CD4-positive, alpha-beta T cell treated with Interleukin-6 at 100 ng/mL for 8 hours (primary cell): ENCODE measurements at places on chromosomes 5 and 9.

GRCh38 chr9:72474676-72475075, 46.7 kb upstream of the TMC1 start:
- no peak for DNase-seq

- peak; percentile 39 for DNase-seq
These were observed 46.3 kb upstream of the GGTA1 start for GRCh38 chr9:121545875-121546423.

DNA sequence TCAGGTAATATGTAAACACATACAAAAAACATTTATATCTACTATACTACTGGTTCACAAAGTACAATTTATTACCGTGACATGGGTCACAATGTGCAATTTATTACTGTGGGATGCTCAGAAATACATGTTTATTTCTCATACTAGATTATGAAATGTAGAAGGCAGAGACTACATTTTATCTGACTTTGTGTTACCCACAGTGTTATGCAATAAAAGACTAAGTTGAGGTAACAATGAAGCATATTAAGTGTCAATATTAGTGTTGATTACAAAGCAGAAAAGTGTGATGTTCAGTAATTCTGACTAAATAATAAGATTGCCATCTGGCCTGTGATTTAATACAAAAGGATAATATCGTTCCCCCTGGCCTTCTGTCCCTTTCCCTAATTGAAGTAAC, 42.4 kb downstream of the CPLANE1 start:
- DNase-seq = no peak

GRCh38 chr5:122371511-122372151, 59.6 kb downstream of the SNCAIP start:
- no peak for DNase-seq

DNA sequence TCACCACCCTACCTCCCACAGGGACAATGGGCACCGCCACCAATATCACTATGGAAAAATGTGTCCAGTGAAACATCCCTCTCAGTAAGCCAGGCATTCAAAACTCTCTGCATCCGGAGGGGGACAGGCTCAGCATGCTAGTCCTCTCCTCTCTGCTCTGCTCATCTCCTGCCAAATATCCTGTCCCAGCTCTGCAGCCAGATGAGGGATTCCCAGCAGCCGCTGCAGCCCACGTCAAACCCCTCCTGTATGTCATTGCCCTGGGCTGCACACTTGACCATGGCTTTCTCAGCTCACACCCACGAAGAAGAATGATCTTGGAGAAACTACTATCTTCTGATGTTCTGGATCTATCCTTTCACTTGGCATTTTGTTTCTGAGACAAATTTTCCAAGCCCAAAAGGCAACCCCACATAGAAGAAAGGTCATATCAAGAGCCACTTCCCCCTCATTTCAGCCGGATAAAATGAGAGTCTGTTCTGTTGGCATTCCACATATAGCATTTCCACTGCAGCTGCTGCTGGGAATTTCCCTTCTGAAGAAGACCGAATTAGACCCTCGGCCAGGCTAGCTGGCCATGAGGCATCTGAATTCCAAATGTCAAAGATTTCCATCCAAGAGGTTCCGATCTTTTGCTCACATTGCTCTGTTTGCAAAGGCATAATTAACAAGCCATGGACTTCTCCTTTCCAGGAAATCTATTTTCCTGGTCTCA, 338.0 kb downstream of the ACTL7B start:
- DNase-seq = no peak

DNA sequence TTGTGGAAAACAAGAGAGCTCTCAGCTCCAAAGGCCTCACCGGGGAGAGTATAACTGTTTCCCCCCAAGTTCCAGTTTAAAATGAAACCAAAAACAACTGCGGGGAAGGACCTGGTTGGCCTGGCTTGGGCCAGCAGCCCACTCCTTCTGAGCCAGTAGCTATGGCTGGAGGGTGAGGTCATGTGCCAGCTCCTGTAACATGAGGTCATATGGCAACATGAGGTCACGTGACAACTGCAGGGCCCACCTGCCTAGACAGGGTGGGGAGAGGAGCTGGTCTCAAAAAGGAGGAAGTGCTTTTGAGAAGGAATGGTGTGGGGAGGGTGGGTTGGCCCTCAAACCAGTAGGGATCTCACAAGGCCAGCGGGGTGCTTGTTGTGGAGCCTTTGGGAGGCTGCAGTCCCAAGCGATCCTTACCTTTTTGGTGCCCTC, 29.3 kb upstream of the CRB2 start:
- DNase-seq = no peak

GRCh38 chr5:50691399-50692016, 25.1 kb downstream of the PARP8 start:
- DNase-seq = no peak

- DNase-seq = no peak
These were observed 58.2 kb downstream of the EFNA5 start for GRCh38 chr5:107612541-107612940.

DNA sequence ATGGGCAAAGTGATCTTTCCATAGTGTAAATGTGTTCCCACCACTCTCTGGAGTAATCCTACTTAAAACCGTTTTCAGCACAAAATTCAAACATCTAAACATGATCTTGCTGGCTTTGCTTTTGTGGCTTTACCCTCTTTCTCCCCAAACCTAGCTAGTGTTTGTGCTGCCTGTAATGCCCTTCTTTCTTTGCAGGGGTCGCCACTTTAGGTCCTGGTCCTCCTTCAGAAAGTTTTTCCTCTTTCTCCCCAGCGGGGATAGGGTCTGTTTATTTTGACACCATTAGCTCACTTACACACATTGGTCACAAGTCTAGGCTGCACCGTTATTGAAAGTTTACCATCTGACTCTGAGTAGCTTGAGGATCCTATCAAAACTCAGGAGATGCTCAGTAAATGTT, 736 bp upstream of the HSD17B4 start:
- no peak for DNase-seq

DNA sequence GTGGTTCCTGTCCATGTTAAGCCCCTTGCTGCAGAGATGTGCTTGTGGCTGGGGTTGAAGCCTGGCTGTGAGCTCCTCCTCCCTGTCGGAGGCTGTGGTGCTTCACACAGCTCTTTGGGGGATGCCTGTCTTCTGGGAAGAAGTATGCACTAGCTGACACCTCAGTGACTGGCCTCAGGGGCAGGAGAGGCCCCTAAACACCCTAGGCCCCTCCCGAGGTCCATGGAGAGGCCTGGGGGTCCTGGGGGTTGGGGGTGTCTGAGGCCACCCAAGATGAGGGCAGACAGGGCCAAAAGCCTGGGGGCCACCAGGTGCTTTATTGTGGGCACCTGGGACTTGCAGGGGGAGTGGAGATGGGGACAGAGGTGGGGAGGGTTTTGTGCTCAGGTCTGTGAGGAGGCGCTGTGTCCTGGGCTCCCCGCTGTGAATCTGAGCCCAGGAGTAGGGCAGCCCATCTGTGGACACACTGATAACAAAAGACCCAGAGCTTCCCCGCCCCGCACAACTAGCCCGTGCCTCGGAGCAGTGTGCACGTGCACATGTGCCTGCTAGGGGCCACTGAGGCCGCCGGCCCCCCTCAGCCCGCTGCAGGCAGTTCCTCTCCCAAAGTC, 92.0 kb downstream of the PHF2 start:
- no peak for DNase-seq

DNA sequence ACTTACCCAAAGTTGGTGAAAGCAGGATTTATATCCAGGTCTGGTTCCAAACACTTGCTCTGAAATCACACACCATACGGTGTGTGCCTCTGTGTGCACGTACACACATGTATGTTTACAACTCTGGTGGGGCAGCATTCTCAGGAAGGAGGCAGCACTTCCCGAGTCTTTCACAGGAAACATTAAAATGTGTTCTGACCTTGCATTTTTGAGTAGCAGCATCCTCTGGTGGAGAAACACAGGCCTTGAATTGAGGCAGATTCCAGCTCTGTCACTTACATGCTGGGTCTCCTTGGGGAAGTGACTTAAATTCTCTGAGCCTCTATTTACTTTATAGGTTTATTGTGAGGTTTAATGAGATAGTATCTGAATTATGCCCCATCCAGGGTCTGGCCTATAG, 126.4 kb downstream of the RGS3 start:
- DNase-seq = peak; percentile 35

GRCh38 chr5:17400724-17401469, 97.1 kb upstream of the TAF11L2 start:
- DNase-seq = no peak

DNA sequence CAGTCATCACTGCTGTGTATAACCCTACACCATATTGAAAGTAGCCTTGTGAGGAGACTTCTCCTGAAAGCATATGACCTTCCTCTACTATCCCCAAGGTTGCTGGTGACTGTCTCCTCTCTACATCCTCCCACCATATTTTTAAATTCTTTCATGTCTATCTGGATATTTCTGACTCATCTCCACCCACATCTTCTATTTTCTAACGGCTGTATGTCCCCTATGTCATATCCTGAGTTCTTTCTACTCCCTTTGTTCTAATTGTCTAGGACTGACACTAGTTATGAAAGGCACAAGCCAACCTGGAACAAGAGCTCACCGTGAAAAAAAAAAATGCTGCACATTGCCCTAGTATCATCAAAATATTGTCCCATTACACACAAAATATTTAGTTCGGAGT, 218.3 kb upstream of the ZNF462 start:
- DNase-seq = no peak

- no peak for DNase-seq
These were observed 83.3 kb upstream of the SLC30A5 start for GRCh38 chr5:69010476-69010875.

- no peak for DNase-seq
These were observed 146.8 kb downstream of the RFK start for GRCh38 chr9:76247426-76247825.

GRCh38 chr5:149578896-149579295, 2.4 kb upstream of the ARHGEF37 start:
- no peak for DNase-seq

DNA sequence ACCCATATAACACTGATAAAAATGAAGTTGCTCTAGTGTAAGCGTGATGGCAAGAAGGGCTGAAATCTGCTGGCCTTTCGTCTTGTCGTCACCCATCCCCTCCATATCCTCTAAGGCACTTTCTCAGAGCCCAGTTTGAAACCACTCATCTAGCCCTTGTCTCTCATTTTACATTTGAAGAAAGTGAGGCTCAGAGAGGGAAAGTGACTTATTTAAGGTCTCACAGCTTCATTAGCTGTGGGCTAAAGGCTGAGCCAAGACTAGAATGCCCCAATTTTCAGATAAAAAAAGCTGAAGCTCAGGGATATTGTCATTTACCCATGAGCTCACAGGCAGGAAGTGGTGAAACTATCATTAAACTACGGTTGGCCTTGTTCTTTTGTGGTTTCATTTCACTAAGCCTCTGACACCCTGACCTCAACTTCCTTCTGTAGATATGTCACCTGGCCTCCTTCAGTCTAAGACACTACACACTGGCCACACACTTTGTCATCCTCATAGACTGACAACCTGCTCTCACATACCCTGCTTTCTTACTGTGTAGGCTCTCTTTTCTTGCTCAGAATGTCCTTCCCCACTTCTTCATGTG, 176.7 kb upstream of the DMAC1 start:
- peak; percentile 80 for DNase-seq

- no peak for DNase-seq
These were observed 29.0 kb downstream of the IRF1 start for GRCh38 chr5:132461569-132462070.

DNA sequence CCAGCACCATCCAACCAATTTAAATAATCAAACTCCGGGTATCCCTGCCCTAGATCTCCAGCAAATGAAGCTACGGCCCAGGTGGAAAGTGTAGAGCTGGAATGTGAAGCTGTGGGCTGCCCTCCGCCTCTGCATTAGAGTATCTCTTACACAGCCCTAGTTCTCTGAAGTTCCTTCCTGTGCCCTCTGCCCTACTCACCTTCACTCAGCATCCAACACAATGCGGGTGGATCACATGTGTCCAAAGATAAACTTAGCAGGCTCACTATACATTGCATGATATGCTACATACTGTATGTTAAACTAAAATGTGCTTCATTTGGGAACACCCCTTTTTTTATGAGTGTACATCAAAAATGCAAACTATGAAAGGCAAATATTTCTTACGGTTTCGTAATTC, 70.0 kb upstream of the RAD23B start:
- no peak for DNase-seq

DNA sequence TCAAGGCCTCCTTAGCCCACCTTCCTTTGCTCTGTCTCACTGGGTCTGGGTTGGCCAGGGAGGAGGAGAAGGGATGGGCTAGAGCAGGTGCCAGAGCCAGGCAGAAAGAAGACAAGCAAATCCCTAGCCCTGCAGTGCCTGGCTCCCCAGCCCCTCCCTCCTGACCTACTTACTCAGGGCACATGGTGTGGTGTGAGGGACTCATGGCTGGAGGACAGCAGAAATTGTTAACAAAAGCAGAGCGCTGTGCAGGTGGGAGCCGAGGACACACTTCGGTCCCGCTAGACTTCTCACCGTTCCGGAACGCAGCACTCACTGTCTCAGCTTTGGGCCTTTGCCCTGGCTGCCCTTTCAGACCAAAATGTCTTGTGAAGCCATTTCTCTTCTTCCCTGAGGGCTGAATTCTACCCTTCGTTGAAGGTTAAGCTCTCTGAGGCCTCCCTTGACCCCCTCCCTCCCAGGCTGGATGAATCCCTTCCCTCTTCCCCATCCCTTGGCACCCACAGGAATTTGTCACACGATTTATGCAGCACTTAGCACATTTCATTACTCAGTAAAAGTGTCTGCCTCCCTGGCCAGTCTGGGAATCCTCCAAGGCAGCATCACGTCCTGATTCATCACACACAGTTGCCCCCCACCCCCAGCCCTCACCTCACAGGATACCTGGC, 263.9 kb upstream of the TRPC7 start:
- DNase-seq = no peak
